ENCODE measurements at places on chromosomes 13 and 19.

DNA sequence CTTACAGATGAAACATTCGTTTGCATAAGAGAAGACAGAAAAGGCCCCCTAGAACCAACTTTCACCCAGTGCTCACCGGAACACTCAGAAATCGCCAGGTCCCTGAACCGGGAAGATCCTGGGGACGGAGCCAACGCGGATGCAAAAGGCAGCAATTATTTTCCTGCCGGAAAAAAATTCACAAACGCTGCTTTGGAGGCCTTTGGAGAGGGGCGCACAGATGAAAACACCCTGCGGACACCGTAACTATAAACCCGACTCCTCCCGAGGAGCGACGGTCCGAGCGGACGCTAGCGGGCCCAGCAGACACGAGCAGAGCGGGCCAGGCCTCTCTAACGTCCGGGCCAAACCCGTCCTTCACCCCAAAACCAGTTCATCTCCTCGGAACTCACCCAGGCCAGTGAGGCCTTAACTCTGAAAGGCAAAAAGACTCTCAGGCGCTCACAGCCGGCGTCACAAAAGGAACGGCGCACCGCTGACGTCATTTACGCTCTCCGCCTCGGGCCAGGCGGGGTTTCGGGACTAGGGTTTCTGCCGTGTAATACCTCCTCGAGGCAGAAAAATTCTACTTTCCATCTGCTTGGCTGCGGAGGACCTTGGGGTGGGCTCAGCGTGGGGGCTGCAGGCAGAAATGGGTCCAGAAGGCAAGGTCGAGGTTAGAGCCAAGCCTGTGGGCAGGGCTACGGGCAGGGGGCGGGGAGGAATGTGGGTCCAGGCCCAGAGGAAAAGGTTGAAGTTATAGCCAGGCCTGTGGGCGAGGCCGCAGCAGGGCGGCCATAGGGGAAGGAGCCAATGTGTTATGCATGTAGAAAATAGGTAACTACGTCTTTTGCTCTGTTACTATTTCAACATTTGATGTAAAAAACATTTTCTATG is at the start of gene ZNF426:
ZNF426 (minus strand) TSS at position 463 of the 876 bp plus-strand sequence. CDS start 2,413 bp downstream, outside the sequence.
- peak; percentile 77 for DNase-seq

DNA sequence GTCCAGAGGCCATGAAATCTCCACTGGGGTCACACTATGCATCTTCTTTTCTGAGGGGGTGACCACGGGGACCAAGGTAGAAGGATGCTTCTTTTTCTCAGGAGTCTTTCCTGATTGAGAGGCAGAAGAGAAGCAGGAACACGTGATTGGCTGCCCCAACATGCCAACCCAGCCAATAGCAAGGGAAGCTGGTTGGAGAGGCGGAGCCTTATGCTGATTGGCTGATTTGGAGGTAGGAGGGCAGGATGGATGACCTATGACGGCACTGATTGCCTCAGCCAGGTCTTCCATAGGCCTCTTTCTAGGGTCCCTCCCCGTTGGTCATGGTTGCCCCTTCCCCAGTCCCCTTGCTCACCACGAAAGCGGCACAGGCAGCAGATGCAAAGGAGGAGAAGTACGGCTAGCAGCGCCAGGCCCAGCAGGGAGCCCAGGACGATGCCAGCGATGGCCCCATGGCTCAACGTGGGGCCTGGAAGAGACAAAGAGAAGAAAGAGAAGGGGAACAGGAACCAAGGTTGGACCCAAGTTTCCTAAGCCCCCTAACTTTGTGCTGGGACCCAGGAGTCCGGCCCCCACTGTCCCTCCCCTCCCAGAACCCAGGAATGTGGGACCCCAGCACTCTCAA is 8.0 kb downstream of the VSIG10L start:
- no peak for DNase-seq

DNA sequence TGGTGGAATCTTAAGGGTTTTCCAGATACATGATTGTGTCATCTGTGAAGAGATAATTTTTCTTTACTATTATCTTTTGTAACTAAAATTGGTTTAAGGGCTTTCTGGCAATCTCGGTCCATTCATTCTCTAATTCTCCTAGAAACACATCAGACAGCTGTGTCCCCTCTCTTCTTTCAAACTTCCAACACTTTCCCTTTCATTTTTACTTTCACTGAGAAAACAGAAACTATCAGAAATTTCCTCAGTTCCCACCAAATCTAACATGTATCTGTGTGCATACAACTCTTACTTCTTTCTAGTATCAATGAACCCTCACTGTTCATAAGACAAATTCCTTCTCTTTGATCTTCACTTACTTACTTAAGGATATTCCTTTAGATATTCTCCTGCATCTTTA is 40.2 kb downstream of the KCNRG start:
- no peak for DNase-seq

GRCh38 chr19:52660981-52661380 is 22.8 kb upstream of the ZNF83 start:
- no peak for DNase-seq

DNA sequence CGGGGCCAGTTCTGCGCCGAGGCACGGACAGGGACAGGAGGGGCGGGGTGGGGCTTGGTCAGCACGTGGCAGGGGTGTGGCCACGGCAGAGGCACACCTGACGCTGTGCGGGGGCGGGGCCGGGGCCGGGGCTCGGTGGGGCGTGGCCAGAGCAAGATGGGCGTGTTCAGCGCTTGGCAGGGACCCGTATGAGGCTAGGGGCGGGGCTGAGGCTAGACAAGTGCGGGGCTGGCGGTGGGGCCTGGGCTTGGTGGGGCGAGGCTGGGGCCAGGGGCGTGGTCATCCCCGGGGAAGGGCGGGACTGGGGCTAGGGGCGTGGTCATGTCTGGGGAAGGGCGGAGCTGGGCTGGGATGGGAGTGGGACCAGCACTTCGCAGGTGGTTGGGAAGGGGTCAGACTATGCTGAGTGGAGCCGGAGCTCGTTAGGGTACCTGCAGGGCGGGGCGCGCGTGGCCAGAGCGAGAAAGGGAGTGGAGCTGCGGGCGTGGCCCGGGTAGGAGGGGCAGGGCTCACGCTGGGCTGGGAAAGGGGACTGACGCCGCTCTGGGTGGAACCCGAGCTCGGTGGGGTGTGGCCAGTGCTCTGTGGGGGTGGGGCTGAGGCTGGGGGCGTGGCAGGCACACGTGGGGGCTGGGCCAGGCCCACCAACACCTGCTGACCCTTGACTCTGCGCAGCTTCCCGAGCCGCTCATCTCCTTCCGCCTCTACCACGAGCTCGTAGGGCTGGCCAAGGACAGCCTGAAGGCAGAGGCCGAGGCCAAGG is 12.8 kb downstream of the POLR2E start:
- DNase-seq: no peak

DNA sequence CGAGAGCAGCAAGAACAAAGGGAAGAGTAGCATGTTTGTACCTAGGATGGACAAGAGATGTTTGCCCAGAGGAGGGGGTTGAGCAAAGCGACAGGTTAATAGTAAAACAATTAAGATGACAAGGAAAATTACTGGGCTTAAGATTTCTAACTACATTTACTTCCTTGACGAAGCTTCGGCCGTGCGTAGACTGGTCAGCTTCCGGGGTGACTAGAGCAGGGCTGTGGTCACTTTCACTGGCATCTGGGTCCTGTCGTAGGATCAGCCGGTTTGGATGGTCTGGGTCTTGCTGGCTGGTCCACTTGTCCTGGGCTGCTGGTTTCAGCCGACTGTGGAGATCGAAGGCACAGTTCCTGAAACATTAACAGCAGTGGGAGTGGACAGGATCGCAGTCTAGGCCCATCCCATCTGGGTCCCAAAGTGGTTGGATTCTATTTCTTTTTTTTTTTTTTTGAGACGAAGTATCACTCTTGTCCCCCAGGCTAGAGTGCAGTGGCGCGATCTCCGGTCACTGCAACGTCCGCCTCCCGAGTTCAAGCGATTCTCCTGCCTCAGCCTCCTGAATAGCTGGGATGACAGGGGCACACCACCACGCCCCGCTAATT is 5.0 kb upstream of the BSG start:
- no peak for DNase-seq

DNA sequence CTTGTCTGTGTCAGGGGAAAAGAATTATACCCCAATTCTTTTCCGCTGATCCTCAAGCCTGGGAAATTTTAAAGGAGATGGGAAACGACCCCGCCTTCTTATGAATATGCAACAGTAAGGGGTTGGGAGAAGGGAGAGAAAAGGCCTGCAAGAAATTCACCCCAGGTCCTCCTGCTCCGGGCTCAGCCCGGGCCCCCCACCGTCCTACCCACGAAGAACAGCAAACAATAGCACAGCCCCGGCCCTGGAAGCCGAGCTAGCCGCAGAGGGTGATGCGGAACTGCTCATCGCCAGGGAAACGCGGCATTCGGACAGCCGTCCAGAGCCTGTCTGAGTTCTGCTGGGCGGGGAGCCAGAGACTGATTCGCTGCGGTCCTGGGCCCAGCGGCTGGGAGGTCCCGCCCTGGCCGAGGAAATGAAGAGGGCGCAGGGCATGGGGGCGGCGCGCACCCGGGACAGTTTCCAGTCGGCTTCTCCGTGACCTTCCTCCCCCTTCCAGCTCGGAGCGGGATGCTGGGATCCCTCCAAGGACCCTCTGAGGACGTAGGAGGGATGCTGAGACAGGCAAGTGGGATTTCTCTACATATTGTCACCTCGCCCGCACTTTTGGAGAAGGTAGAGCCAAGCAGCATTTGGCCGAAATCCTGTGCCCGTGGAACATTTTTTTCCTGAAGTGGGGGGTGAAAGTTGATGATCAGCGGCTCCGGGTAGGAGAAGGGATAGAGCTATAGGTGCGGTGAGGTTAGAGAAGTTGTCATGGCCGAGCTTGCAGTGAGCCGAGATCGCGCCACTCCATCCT is 82.3 kb upstream of the C1QTNF9B start:
- DNase-seq: peak; percentile 47

DNA sequence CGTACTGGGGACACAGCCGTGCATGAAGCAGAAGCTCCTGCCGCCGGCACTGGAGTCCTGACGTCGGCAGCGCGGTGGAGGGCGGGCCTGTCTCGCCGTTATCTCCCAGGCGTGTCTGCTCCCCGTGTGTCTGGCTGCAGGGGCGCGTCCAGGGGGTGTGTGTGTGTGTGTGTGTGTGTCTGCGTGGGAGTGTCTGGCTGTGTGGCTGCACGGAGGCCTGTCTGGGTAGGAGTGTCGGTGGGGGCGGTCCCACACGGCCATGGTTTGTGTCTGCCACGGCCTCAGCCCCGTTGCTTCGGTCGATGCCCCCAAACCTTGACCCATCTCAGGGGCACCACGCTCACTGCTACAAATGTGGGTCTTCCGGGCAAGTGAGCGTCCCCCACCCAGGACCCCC is 18.3 kb downstream of the ARID3A start:
- DNase-seq: no peak

DNA sequence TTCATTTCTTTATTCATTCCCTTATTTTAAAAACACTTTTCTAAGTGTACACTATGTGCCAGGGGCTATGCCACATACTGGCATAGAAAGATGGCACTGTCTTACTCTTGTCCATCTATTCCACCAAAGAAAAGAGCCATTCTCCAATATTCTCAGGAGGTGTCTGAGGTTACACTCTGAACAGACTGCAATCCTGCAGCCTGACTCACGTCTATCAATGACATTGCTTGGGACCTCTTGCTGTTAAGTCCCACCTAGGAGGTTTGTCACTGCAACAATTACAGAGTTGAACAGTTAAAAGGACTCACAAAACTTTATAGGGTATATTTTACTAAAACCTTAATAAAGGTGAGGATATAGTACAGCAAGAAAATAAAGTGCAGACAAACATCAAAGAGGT is 512.9 kb upstream of the HTR2A start:
- DNase-seq: no peak

DNA sequence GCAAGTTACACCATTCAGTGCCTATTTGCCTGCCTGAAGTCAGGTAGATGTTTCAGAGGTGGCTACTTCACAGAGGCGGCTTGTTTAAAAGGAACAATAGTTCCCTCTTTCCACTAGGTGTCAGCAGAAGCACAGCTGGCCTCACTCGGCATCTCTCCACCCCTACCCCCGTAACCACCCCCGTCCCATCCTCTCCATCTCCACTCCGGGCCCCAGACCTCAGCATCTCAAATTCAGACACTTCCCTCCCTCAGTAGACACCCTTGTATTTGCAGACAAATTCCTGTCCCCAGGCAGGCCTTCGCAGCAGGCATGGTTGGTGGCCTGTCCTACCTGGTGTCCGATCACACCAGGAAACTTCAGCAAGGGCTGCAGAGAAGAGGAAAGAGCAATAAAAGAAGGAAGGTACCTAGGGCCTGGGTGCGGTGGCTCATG is 9.1 kb upstream of the DPP9 start:
- DNase-seq: peak; percentile 82

DNA sequence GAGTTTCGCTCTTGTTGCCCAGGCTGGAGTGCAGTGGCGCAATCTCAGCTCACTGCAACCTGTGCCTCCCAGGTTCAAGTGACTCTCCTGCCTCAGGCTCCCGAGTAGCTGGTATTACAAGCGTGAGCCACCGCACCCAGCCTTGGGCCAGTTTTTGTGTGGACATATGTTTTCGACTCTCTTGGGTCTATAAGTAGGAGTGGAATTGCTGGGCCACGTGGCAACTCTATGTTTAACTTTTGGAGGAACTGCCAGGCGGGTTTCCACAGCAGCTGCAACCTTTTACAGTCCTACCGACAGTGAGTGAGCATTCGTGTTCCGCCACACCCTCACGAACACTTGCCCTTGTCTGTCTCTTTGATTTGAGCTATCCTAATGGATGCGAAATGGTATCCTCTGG is 44.9 kb downstream of the BICRA start:
- DNase-seq: no peak

GRCh38 chr13:44744880-44745633 is 168.9 kb upstream of the TSC22D1 start:
- no peak for DNase-seq

DNA sequence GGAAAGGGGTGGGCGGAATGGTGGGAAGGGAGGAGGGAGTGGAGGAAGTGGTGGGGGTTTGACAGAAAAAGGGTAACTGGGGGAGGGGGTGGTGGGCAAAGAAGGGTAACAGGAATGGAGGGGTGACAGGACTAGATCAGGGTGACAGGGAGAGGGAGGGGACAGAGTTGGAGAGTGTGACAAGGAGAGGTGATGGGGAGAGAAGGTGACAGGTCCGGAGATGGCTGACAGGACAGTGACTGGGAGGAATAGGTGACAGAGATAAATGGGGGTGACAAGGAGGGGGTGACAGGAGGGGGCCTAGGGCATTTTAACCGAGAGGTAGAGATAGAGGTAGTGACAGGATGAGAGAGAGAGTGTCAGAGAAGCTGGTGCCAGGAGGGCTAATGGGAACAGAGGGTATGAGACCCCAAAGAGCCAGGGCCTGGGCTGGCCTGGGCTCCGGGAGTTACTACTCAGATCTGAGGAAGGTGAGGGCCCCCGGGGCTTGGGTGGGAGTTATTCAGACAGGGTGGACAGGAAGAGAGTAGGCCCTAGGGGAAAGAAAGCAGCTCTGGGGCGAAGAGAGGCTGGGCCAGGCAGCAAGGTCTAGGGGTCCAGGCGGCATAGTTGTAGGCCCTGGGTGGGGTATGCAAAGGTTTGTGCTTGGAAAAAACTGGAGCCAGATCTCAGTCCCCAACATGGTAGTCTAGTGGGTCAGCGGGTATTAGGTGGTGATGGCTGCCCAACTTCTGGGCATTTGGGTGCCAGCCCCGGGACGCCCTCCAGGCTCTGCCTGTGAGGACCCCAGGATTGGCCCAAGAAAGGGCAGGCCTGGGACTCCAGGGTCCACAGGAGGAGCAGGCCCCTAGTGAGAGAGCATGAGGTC is 660 bp downstream of the CIC start:
- no peak for DNase-seq

- DNase-seq: no peak
Measured at GRCh38 chr13:99961636-99962035, 9.9 kb downstream of the ZIC5 start.

- DNase-seq: no peak
Measured at GRCh38 chr13:109090796-109091195, 461.4 kb downstream of the MYO16 start.

- DNase-seq: no peak
Measured at GRCh38 chr13:91459485-91459884, 61.1 kb downstream of the GPC5 start.

GRCh38 chr13:99981735-99982035 is at the start of gene ZIC2:
Gene ZIC2, plus strand, starts transcription at chr13:99981784. Its CDS starts 281 bp downstream, at chr13:99982065.
- no peak for DNase-seq

Measured in MM.1S (cell line).